ENCODE measurements at places on chromosomes 2 and 18. TPM values are rescaled to one million over a fixed set of nuclear protein-coding genes. Genes with fewer than 3 reads are reported as not detected.

GRCh38 chr2:94979406-94980375, 45.8 kb upstream of the MAL start:
- DNase-seq = no peak

GRCh38 chr2:232888099-232888836, 18.2 kb downstream of the SNORC start:
- no peak for DNase-seq

DNA sequence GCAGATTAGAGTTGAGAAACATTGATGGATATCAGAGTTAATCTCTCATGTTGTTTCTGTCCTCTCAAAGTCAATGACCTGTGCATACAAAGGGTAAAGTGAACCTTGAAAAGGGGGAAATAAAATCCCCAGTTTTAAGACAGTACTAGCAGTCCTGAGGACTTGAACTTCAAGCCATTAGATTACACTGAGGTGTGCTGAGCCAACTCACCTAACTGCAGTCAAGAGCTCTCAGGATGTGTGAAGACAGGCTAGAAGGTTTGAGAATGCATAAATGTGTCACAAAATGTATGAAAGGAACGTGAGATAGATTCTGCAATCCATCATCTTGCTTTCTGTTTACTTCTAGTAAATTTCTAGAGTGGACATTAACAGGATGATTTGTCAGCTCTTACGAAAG, 35.5 kb downstream of the DOCK10 start:
- DNase-seq = no peak

DNA sequence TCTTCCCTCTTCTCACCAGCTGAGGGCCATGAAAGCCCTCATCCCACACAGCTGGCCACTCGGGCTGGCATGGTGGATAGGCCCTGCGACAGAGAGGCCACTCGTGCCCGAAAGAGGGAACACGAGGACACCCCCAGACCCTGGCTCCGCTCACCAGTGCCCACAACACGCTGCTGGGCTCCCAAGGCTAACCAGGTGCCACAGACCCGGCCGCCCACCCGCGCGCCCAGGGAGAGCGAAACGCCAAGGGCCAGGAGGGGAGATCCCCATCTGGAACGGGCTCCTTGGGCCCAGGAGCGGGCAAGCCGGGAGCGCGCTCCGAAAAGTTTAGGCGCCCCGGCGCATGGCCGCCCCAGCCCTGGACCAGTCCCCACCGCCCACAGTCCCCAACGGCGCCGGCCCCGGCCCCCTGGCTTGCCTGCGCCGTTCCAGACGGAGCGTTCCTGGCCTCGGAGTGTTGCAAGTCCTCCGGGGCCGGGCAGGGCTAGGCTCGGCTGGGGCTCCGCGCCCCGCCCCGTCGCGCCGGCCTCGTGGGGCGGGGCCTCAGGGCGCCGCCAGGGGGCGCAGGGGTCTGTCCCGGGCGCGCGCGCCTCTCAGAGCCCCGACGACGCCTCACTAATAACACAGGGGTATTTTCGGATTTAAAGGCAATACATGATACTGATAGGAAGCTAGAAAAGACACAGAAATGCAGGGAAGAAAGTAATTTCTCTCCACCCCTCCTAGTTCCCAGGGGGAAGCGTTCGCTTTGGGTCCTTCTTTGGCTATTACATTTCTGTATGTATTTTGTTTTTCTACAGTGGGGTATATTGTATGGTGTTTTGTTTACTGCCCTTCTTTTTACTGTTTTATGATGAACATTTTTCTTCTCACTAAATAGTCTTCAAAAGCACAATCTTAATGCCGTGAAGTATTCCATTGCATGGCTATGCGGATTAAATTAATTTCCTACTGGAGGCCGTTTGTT, at the start of gene TMBIM1:
Gene TMBIM1 (minus strand): TSS at position 456 of the 967 bp plus-strand sequence. CDS start 10,362 bp downstream, outside the sequence.
- DNase-seq = peak; percentile 91

DNA sequence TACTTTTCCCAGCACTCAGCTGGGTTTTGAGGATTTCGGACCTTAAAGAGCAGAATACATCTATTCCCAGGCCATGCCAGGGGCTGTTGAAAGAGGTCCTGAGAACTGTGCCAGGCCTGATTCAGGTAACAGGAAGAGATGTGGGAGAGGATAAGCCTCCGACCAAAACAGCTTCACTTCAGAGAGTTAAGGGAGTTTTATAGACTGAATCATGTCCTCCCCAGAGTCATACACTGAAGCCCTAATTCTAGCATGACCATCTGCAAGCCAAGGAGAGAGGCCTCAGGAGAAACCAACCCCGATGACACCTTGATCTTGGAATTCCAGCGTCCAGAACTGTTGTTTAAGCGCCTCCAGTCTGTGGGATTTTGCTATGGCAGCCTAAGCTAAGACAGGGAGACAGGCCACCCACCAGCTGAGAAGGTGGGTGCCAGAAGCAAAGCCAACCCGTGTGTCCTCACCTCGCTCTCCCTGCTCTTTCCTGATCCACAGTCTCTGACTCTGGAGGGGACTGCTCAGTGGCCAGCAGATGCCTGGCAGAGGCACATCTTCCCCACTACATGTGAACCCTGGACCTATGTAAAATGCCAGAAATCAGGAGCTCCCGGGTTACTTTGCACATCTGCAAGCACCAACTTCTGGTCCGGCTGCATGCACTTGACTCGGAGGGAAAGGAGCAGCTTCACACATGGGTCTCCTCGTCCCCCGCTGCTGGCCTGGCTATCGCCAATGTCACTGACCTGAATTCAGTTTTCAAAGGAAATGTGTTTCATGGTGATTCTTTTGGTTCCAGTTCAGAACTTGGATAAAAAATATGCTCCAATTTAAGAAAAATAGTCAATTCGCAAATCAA, 116.8 kb upstream of the EPC2 start:
- peak; percentile 45 for DNase-seq

DNA sequence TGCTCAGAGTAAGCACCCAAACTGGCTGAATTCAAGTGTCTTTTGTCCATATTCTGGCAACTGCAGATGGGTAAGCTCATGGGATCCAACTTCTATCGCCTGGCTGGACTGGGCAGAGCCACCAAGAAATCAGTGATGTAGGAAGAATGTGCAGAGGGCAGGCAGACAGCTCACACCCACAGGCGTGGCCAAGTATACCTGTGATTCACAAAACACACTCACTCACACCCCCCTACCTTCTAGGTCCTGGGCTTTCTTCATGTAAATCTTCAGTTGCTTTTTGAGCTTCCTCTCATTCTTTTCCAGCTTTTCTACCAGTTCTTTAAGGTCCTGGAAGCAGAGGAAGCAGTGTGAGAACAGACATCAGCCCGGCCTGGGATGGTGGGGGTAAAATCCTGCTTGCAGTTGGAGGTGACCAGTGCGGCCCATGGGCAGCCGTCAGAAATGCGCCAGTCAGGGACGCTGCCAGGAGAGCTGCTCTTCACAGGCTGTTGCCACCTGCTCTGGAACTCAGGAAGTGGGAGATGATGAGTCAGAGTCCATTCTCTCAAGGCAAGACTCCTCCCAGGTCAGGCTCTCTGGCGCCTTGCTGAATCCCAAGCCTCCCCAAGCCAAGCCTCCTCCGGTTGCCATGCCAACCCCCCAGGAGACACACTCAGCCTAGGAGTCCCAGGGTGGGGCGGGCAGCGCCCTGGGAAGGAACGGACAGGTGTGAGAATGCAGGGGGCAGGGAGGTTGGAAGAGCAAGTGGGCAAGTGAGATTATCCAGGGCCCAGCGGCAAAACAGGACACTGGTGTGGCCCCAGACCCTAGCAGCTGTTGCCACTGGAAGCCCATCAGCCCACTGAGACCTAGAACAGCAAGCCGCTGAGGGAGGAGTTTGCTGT, 36.2 kb upstream of the ACAA2 start:
- no peak for DNase-seq

DNA sequence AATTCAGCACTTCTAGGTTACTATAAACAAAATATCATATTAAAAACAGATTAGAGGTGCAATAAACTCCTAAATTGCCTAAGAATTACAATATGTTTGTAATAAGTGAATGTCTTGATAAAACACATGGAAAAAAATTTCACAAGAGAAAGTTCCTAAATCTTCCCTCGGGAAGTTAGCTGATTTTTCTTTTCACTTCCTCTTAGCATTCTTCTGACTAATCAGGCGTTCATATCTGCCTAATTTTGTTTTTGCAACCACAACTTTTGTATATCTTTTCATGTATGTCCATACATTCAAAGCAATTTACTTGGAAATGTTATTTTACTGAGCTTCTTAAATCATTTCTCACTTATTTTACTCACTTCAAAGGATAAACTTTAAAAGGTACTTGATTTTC, 88.5 kb downstream of the RTTN start:
- no peak for DNase-seq

DNA sequence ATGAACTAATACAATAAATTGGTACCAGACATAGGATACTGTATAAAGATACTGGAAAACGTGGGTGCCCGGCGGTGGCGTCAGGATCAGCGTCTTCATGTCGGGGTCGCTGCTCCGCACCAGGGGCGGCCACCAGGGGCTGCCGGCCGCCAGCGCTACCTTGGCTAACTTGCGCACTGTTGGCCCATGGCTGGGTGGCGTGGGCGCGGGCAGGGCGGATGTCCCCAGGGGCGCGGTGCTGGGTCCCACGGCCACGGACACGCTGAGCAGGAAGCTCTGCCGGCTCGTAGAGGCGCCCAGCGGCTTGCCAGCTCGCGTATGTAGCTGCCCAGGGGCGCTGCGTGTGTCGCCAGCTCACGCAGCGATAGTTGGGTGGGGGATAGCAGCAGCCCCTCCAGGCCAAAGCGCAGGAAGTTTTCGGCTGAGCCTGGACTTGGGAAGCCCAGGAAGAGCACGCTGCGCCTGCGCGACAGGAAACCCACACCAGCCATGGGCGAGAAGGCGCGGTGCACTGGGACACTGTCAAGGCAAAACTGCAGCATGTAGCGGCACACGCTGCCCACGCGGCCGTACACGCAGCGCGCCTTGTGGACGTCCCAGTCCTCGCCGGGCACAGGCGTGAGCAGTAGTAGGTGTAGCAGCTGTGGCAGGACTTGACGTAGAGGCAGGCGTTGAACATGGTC, 299.9 kb downstream of the CCDC74A start:
- no peak for DNase-seq

DNA sequence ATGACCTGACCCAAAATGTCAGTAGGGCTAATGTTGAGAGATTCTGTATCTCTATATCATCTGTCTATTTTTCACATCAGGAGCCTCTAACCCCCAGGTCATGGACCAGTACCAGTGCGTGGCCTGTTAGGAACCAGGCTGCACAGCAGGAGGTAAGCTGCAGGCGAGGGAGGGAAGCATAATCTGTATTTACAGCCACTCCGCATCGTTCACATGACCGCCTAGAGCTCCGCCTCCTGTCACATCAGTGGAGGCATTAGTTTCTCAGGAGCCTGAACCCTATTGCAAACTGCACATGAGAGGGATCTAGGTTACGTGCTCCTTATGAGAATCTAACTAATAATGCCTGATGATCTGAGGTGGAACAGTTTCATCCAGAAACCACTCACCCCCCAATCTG, 180.6 kb downstream of the RDH14 start:
- DNase-seq = no peak

- DNase-seq = no peak
These were observed 276.0 kb upstream of the TRIB2 start for GRCh38 chr2:12440731-12441130.

GRCh38 chr18:2212598-2213205, 358.6 kb downstream of the METTL4 start:
- DNase-seq = no peak

- no peak for DNase-seq
These were observed 91.7 kb downstream of the INHBB start for GRCh38 chr2:120437604-120438000.

GRCh38 chr2:238881353-238882081, 33.6 kb downstream of the TWIST2 start:
- DNase-seq = no peak

GRCh38 chr2:1750933-1751766, 6.8 kb upstream of the PXDN start:
- no peak for DNase-seq

GRCh38 chr2:113675875-113676274, 48.8 kb downstream of the RABL2A start:
- no peak for DNase-seq

DNA sequence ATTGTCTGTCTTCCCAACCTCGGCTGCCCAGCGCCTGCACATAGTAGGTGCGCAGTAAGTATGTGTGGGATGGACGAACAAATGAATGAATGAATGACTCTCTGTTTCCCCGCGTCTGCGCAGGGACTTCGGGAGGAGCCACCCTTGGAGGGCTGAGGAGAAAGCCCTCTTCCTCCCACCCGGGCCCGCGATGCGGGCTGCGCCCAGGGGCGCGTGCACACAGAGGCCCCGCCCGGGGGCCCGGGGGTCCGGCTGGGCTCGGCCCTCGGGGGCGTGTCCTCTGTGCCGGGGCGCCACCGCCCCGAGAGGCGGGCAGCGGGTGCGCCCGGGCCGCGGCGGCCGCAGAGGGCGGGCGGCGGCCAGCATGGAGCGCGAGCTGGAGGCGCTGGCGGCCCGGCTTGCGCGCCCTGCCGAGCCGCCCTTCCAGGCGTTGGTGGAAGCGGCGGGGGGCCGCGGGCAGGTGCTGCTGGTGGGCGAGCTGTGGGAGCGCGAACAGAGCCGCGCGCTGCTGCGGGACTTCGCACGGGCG, at the start of gene C2orf72:
Gene C2orf72 (plus strand): TSS at position 322 of the 529 bp plus-strand sequence. CDS start 43 bp downstream, at position 365.
- no peak for DNase-seq

- no peak for DNase-seq
These were observed 2.5 kb upstream of the NHEJ1 start for GRCh38 chr2:219163156-219163555.

DNA sequence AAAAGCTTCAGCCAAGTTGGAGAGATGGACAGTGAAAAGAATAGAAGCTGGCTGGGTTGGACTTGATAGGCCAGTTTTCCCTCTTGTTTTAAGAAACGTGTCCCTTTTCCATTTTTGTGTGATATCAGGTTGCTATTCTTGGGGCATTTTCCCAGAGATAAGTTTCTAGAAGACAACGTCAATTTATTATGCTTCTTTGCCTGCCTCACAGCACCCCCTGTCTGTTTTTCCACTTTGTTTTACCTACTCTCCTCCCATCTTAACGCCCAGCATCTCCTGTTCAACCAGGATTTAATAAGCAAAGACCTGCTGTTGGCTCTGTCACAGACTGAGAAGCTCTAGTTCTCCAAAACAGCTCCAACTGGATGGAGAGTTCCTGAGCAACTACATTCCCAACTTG, 317.8 kb upstream of the ZNF521 start:
- no peak for DNase-seq

GRCh38 chr2:63890678-63891077, 49.0 kb downstream of the UGP2 start:
- DNase-seq = no peak

MGAT4A gene
- total RNA-seq = 91.6 TPM

ZNG1B gene
- total RNA-seq = 19.1 TPM

MPV17 gene
- 64.8 TPM for total RNA-seq

COL4A4 gene
- total RNA-seq = 0.31 TPM

CAPN14 gene
- total RNA-seq = 0.33 TPM

SCN7A gene
- total RNA-seq = not detected

FBXO48 gene
- total RNA-seq = 1.3 TPM

GYPC gene
- 92.3 TPM for total RNA-seq

EDAR gene
- not detected for total RNA-seq

NCKAP5 gene
- total RNA-seq = 0.12 TPM

RAB17 gene
- total RNA-seq = not detected

All from natural killer cell (primary cell).